Astrocyte of the hippocampus (primary cell): ENCODE measurements at places on chromosomes 12 and 14.
A peak's percentile ranks its signal among the peaks of the same experiment; 100 is the strongest.

DNA sequence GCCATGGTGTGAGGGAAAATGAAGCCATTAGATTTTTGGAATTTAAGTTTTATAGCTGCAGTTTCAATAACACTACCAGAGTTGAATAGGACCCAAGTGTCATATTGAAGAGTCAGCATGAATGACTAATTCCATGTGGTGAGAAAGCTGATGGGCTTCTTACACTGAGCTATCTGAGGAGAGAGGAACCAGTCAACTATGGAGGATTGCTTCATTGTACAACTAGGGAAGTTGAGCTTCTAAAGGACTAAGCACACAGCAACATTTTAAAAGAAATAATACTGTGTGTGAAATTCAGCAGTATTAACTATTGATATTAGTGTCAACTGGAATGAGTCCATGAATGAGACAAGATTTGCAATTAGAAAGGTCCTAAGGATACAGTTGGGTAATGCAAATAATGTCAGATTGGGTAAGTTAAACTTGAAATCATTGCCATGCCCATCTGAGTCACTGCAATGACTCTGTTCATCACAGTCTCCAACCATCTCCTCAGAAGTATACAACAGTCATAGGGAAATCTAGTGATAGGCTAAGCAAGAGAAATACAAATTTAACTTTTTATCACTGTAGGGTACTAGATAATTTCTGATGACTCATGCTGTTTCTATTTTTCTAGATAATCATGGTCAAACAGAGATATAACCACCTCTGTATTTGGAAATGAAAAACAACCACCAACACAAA is 394.2 kb downstream of the FSCB start:
- no peak for DNase-seq

DNA sequence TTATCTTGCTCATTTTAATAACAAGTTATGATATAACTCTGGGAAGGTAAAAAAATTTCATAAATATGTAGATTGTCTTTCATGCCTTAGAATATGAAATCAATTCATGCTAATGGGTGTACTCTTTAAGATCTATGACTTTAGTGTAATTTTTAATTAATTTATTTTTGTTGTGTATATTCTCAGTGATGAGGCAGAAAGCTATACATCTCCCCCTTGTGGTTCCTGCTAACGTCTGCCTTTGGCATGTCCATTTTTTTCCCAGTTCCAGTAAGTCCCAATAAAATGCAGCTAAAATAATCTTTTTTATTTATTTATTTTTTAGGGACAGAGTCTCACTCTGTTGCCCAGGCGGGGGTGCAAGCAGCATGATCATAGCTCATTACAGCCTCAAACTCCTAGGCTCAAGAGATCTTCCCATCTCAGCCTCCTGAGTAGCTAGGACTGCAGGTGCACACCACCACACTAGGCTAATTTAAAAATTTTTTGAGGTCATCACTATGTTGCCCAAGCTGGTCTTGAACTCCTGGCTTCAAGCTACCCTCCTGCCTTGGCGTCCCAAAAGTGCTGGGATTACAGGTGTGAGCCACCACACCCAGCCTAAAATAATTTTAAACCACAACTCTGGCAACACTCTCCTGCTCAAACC is 3.3 kb upstream of the CHURC1 start:
- DNase-seq, result peak; percentile 49

- DNase-seq, result no peak
These were observed 1071.0 kb downstream of the SLC6A15 start for GRCh38 chr12:83841620-83842019.

DNA sequence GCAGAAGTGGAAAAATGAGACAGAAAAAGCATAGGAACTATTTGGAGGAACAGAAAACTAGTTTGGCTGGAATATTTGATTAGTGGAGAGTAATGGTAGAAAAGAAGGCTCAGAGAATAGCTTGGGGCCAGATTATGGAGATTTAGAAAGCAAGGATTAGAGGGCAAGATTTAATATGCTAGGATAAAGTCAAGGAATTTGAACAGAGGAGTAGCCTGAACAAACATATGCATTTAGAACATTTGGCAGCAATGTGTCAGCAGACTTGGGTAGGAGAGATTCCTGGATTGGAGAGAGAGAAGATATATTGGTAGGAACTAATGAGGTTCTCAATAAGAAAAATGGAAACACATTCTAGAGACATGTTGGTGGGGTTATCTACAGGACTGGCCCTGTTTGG is 229.2 kb upstream of the PKP2 start:
- DNase-seq, result no peak

DNA sequence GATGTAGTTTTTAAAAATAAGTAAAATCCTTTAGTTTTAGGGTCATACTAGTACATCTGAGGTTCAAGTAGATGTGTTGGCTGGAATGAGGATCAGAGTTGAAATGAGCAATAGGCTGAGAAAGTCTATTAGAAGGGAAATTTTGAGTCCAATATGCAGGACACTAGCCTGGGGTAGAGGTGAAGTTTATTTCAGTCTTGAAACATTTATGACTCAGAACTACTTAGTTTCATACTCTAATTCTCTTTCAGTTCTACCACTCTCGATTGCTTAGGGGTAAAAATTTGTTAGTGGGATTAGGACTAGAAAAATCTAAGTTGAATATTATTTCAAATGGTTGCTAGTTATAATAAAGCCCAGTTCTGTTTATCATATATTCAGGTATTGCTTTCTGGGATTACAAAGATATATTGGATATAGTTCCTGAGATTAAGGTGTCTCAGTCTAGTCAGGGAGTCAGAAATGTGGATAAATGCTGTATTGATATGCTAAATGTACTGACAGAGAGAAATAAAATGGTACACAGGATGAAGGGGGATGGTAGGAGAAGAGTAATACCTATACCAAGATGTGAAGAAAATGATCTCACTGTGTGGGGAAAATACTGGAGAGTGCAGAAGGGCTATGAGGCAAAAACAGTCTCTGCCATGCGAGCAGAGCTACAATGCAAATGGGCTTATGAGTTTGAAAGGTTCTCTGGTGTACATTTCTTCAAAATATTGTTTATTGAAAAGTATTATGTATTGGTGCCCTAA is 395.8 kb upstream of the FBXO33 start:
- no peak for DNase-seq

DNA sequence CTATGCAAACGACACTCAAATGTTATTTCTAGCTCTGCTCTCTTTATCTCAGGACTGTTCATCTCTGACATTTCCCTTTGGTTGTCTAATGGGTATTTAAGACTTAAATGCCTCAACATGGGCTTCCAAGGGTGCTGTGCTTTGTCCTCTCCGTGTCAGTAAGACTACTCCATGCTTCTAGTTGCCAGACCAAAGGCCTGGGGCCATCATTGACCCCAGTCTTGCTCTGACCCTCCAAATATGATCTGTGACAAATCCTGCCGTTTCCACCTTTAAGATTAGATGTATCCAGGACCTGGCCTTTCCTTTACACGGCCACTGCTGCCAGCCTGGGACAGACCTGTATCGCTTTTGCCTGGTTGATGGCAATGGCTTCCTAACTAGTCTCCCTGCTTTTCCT is 126.3 kb upstream of the DYRK2 start:
- DNase-seq, result no peak

DNA sequence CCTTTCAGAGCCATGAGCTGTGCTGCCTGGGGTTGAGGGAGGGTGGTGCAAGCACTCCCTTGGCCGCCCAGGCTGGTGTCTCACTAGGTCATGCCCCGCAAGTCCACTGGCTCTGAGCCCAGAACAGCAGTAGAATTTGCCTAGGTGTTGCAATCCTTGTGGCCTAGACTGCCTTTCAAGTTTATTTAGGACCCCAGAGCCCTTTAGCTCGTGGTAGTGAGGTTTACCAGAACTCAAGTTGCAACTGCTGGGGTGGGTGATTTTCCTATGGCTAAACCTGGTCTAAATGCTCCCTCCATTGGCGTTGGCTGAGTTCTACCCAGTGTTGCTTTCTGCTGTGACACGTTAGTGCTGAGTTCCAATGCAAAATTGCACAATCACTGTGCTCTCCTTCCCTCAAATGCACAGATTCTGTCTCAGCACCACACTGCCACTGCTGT is 287.2 kb downstream of the BCAT1 start:
- DNase-seq, result peak; percentile 45

DNA sequence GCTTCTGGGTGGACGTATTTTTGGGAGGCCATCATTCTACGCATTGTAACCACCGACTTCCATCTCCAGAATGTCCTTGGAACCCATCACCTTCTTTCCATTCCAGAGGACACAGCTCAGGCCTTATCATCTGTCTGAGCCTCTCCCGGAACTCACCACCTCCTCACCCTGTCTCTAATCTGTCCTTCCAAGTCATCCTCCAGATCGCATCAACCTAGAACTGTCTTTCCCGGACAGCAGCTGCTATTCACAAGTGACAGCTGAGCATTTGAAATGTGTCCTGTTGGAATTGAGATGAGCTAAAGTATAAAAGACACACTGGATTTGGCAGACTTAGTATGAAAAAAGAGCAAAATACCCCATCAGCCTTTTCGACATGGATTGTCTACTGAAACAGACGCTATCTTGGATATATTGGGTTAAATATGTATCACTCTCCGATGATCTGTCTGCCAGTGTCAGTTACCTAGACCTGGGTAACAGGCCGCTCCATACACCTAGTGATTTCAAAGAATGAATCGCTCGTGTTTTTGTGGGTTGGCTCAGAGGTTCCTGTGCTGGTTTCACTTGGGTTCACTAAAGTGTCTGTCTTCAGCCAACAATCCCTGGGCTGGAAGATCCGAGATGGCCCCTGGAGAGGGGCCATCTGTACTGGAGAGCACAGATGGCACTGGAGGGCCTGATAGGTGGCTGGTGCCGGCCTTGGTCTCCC is 104.4 kb upstream of the RFLNA start:
- no peak for DNase-seq

DNA sequence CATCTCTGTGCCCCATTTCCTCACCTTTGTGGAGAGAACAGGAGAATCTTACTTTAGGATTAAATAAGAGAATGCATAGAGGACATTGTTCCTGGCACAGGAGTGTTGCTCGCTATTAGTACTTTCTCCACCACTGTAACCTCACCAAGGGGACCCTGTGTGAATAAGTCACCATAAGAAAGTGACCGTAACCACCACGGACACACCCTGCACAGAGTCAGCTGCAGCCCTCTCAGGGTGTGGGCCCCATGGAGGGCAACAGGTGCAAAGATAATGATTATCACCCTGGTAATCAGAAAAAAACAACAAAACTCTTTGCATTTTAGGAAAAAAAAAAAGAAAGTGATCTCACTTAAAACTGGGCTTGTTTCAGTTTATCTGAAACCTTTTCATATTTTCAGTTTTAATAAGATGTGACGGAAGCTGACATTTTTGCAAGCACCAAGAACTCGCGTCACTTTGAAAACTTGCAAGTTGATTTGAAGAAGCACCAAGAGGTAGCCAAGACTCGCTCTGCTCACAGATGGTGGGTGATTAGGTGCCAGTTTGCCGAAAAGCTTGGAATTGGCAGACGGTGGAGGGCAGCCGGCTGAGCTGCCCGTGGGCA is 87.0 kb upstream of the VRK1 start:
- DNase-seq, result no peak

DNA sequence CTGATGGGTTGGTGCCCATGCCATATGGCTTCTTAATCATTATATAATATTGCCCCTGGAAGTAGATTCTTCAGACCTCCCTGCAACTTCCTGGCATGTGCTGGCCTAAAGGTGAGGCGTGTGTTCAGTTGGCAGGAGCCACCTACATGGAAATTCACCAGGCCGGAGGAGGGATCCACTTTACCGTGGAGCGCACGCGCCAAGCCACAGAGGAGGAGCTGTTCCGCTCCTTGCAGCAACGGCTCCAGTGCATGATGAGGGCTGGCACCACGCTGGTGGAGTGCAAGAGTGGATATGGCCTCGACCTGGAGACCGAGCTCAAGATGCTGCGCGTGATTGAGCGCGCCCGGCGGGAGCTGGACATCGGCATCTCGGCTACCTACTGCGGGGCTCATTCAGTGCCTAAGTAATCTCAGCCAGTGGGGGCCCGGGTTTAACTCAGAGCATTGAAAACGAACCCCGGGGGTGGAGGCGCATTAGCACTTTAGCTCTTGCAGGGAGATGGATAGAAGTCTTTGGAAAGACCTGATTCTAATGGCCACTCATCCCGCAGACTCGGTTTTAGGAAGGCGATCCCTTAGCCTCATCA is 13.5 kb downstream of the AMDHD1 start:
- DNase-seq, result no peak

- DNase-seq, result no peak
These were observed 129.7 kb upstream of the TMPO start for GRCh38 chr12:98385641-98386040.

- DNase-seq, result no peak
These were observed 12.6 kb downstream of the BTBD6 start for GRCh38 chr14:105260959-105261358.

- DNase-seq, result peak; percentile 50
These were observed 153.5 kb upstream of the HMGA2 start for GRCh38 chr12:65670775-65671174.

- peak; percentile 85 for DNase-seq
These were observed 1.2 kb upstream of the NEMF start for GRCh38 chr14:49853572-49854375.

- peak; percentile 94 for DNase-seq
These were observed 33.5 kb upstream of the EVL start for GRCh38 chr14:100031506-100032281.

DNA sequence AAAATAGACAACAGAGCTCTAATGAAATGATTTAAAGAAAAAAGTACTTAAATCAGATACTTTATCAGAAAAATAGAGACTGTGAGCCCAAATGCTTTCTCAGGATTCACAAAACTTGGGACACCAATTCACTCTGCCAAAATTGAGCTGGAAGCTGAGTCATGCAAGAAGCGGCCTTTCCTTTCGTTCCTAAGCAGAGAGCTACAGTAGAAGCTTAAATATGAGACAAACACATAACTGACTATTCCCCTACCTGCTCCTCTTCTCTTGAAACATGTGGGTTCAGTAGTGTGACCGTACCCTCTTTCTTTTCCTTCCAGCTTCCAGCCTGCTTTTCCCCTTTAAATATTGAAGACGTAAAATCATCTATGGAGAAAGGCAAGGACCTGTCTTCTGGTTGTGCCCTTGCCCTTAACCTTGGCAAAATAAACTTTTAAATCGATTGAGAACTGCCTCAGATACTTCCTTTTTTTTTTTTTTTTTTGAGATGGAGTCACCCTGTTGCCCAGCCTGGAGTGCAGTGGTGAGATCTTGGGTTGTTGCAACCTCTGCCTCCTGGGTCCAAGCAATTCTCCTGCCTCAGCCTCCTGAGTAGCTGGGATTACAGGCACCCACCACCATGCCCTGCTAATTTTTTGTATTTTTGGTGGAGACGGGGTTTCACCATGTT is 4.4 kb upstream of the SDS start:
- peak; percentile 51 for DNase-seq

- DNase-seq, result no peak
These were observed 102.0 kb downstream of the LGR5 start for GRCh38 chr12:71541583-71541982.
